H9 (cell line): ENCODE measurements at places on chromosomes 1 and 21. TPM values are rescaled to one million over a fixed set of nuclear protein-coding genes. Genes with fewer than 3 reads are reported as not detected.

GRCh38 chr1:169345511-169345910 is 22.1 kb downstream of the NME7 start:
- H3K36me3 ChIP-seq = peaks cover 15% of the 10 kb centered on the region
- H3K27ac ChIP-seq = no peak overlapping the region
- no peaks in the 10 kb centered on the region; the same call in 1 of the 2 replicates for H3K4me1 ChIP-seq
- H3K4me3 ChIP-seq = no peak overlapping the region
- no peaks in the 10 kb centered on the region for H3K27me3 ChIP-seq
- no peak for DNase-seq

- H3K4me1 ChIP-seq = no peaks in the 10 kb centered on the region
- no peak for DNase-seq
- H3K27me3 ChIP-seq = no peaks in the 10 kb centered on the region; the same call in 1 of the 2 replicates
- H3K4me3 ChIP-seq = no peak overlapping the region
These were observed 113.7 kb upstream of the RRP15 start for GRCh38 chr1:218171302-218171893.

GRCh38 chr1:26278724-26279455 is 996 bp upstream of the SH3BGRL3 start:
- no peak overlapping the region for H3K27ac ChIP-seq
- peaks cover 11% of the 10 kb centered on the region; the same call in 1 of the 2 replicates for H3K4me1 ChIP-seq
- H3K27me3 ChIP-seq = no peaks in the 10 kb centered on the region
- peak overlapping the region; percentile 76 for H3K4me3 ChIP-seq

GRCh38 chr1:25617625-25618432 is 1.2 kb downstream of the MAN1C1 start:
- H3K4me1 ChIP-seq = no peaks in the 10 kb centered on the region
- H3K36me3 ChIP-seq = no peaks in the 10 kb centered on the region; the same call in 1 of the 2 replicates
- peak overlapping the region; percentile 66 for H3K4me3 ChIP-seq
- DNase-seq = no peak

GRCh38 chr1:51669816-51670215 is 52.9 kb downstream of the OSBPL9 start:
- H3K36me3 ChIP-seq = no peaks in the 10 kb centered on the region
- peaks cover 4% of the 10 kb centered on the region; the same call in 1 of the 2 replicates for H3K4me1 ChIP-seq
- DNase-seq = no peak

DNA sequence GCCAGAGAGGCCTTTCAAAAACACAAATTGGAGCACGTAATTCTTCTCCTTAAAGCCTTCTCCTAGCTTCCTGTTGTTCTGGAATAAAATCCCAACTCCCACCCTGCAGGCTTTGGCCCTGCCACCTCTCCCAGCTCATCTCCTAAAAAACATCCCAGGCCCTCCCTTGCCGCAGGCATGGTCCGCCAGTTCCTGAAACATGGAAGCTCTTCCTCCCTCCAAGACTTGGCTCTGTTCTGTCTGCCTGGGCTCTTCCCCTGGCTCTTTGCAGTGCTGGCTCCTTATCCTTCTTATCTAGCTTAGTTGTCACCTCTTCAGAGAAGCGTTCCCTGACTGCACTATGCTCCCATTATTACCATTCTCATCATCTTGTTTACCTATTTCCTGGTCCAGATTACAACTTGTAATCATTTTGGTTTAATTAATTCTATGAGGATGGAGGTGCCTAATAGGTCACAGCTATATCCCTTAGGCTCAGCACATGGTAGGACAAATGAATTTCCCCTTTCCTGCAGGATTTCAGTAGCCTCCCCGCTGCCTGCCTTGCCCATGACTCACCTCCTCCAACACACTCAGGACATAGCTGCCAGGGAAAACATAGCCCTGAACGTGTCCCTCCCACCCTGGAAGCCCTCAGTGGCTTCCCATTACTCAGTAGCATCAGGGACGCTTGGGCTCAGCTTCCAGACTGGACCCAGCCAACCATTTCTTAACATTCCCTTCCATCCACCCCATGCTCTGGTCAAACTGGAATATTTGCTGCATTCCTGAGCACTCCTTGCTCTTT is 15.7 kb upstream of the IGSF21 start:
- no peak overlapping the region for H3K27ac ChIP-seq
- H3K36me3 ChIP-seq = peaks cover 7% of the 10 kb centered on the region; the same call in 1 of the 2 replicates
- H3K27me3 ChIP-seq = no peaks in the 10 kb centered on the region

DNA sequence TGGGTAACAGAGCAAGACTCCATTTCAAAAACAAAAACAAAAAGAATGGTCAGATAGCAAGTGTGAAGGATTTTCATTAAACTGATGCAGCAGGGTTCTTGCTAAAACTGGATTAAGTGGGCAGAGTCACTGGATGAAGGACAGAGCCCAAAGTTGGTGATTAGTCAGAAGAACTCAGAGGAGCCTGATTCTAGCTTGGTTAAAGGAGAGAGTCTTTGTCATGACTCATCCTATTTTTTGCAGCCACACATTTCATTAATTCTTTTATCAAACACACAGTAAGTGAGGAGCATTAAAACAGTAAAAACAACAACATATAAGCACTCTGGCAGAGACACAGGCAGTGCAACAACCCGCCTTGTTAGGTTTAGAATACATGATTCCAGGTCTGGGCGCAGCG is 56.0 kb upstream of the EDARADD start:
- no peak for DNase-seq
- no peak overlapping the region for H3K27ac ChIP-seq
- no peaks in the 10 kb centered on the region for H3K27me3 ChIP-seq
- no peak overlapping the region for H3K4me3 ChIP-seq

GRCh38 chr1:173333581-173333980 is 126.5 kb upstream of the TNFSF4 start:
- H3K4me3 ChIP-seq = no peak overlapping the region
- H3K27me3 ChIP-seq = no peaks in the 10 kb centered on the region
- H3K4me1 ChIP-seq = peaks cover 4% of the 10 kb centered on the region; the same call in 1 of the 2 replicates
- no peak for DNase-seq
- no peaks in the 10 kb centered on the region for H3K36me3 ChIP-seq

GRCh38 chr1:66251546-66251945 is 282.4 kb upstream of the SGIP1 start:
- no peak overlapping the region for H3K4me3 ChIP-seq
- H3K36me3 ChIP-seq = no peaks in the 10 kb centered on the region
- no peaks in the 10 kb centered on the region for H3K27me3 ChIP-seq
- no peak overlapping the region for H3K27ac ChIP-seq

DNA sequence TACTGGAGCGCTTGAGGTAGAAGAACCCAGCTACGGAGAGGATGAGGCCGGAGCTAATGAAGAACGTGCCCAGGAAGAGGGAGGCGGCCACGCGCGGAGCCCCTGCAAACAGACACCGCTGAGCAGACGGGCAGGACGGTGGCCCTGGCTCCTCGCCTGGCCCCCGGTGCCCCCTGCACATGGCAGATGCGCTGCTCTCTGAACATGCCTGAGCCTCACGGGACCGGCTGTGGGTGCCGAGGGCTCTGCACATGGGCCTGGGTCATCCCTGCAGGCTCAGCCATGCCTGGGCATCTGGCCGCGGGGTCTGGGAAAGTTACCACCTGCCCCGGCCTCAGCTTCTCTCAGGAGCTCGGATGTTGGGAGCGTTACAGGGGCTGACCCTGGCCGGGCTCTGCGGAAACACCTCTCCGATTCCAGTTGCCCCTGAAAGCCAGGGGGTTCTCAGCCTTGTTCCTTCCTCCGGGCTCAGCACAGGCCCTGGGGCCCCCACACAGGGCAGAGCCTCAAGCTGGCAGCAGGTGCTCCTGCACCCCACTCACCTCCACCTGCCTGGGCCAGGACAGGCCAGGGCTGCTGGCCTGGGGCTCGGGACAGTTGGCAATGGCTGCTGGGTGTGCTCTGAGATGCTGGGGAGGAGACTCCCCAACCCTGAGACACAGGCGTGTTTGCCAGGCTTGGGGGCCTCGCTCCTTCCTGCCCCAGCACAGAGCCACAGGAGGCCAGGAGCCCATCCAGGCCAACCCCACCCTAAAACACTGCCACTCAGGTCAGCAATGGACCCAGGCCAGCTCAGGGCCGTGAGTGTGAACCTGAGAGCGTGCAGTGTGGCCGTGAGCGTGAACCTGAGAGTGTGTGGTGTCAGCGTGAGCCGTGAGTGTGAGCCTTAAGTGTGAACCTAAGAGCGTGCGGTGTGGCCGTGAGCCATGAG is 12.1 kb upstream of the RNF223 start:
- H3K4me1 ChIP-seq = no peaks in the 10 kb centered on the region
- DNase-seq = no peak
- H3K36me3 ChIP-seq = no peaks in the 10 kb centered on the region; the same call in 1 of the 2 replicates

DNA sequence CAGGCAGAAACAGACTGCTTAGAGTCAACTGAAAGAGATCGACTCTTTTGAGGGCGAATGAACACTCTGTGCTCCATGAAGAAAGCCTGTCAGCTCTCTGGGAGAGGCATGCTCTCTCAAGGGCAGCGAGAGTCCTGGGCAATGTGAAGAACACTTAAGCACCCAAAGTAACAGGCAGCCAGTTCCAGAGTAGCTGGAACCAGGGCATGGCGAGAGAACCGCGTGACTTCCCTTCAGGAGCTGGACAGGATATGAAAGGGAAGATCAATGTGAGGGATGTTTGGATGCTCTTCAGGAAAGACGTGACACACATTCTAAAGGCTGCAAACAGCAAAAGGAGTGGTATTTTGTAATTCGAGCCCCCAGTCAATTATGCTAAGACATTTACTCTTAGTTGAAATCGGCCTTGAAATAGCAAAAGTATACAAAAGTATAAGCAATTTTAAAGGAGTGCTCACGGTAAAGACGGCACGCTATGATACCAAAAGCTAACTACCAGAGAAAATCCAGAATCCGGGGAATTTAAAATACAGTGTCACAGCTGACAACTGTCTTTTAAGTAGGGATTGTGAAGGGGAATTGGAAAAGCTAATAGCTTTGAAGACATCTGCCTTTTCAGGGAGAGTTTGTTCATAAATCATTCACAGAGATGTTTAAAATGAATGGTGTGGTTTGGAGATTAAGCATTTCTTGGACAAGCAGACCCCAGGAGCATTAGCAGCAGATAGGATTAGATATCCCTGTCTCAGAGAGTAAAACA is 20.8 kb downstream of the ADAMTS5 start:
- H3K4me3 ChIP-seq = no peak overlapping the region
- H3K27ac ChIP-seq = no peak overlapping the region
- H3K36me3 ChIP-seq = no peaks in the 10 kb centered on the region
- H3K27me3 ChIP-seq = no peaks in the 10 kb centered on the region

Gene LHX8
- total RNA-seq = not detected in 2 replicates

Gene LPAR3
- 2.5 and 3.0 TPM in 2 replicates for total RNA-seq

Gene S100B
- total RNA-seq = 0.26 and 0.53 TPM in 2 replicates

Gene GPR61
- total RNA-seq = 0.24 and 0.48 TPM in 2 replicates
